ENCODE measurements at places on chromosomes 2 and 18.

DNA sequence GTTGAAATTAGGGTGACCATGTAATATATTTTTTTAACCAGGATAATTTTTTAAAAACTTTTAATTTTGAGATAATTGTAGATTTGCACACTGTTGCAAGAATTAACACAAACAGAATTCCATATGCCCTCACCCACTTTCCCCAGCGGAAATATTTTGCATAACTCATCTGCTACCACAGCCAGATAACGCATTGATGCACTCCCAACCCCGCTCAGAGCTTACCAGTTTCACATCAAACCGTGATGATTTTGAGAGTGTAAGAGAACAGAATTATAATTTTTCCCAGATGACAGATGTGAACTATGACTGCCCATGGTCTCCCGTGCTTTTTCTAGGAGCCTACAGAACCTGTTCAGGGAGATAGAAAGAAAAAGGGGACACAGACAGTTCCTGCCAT is 35.2 kb upstream of the LDLRAD4 start:
- DNase-seq = no peak

- DNase-seq = no peak
These were observed 33.8 kb downstream of the PID1 start for GRCh38 chr2:229237270-229237669.

GRCh38 chr2:192030289-192030688 is 164.4 kb downstream of the TMEFF2 start:
- no peak for DNase-seq

DNA sequence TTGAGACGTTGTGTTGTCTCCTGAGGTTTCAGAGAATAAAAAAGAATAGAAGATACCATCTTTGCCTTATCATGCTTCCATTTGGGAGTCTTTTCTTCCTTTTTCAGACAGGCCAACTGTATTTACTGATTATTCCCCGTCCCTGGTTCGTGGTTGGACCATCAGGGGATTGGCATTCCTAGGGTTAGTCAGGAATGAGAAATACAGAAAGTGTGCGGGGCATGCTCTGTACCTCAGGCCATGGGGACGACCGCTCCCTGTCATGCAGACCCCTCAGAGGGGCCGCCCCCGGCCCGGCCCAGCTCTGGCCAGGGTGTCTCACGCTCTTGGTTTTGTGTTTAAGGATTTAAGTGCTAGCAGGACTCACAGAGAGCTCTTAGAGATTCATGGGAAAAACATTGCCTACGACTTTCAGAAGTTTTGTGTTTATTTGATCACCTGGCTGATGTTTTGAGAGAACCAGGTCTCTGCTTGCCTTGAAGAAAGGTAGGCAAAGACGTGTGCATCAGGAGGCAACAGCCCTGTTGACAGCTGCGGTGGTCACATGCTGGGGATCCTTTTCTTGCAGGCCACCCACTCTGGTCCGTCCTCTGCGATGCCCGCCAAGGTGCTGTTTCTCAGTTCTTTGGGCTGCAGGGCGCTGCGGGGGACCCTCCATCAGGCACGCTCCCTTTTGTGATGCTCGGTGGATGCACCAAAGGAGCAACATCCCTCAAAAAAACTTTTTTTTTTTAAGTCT is 317.8 kb downstream of the AGAP1 start:
- DNase-seq = no peak

DNA sequence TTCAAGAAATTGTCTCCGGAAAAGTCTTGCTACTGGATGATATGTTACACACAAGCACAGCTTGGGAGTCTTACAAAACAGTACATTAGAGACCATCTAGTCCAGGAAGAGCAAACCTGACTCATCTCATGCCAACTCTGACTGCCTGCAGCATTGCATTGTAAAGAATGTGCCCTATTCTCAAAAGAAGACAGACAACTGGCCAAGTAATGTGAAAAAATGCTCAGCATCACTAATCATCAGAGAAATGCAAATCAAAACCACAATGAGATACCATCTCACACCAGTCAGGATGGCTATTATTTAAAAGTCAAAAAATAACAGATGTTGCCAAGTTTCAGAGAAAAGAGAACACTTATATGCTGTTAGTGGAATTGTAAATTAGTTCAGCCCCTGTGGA is 42.7 kb upstream of the GORASP2 start:
- no peak for DNase-seq

GRCh38 chr18:35193316-35193715 is 47.5 kb upstream of the ZNF397 start:
- no peak for DNase-seq

DNA sequence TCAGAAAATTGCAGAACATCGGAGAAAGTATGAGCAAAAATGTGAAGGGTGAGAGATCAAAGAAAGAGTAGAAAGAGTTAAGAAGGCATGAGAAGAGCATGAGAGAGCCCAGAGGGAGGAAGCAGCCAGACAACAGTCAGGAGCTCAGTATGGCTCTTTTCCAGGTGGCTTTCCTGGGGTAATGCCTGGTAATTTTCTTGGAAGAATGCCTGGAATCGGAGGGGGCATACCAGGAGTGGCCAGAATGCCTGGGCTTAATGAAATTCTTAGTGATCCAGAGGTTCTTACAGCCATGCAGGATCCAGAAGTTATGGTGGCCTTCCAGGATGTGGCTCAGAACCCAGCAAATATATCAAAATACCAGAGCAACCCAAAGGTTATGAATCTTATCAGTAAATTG is 271.8 kb upstream of the TFPI start:
- no peak for DNase-seq

- no peak for DNase-seq
These were observed 662.3 kb downstream of the IRS1 start for GRCh38 chr2:226137201-226137811.

DNA sequence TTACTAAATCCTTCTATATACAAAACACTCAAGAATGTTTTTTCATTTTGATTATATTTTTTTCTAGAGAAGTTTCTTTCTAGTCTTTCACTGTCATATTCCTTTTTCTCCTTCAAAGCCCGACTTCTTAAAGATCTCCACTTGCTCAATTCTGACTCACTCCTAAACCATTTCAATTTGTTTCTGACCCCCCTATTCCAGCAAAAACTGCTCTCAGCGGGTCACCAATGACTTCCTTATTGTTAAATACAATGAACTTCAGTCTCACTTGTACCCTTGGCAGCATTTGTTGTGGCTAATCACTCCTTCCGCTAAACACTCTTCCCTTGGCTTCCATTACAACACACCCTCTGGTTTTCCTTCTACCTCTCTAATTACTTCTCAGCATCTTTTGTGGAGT is 111.1 kb upstream of the RBBP8 start:
- no peak for DNase-seq

DNA sequence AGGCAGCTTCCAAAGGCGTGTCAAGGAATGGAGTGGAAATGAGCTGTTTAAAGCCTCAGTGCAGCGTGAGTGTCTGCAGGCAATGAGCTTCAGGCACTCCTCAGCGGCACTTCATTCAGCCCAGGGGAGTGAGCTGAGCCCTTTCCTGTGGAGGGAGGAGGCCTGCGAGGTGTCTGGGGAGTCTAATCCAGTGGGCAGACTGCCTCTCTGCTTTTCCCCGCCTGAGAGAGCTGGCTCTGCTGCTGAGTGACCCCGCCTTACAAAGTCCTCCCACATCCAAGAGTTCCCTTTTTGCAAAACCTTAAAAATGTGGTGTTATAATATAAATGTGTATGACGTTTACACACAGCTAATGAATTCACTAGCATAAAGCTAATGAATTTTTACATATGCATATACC is 7.0 kb upstream of the LDLRAD4 start:
- DNase-seq = no peak

- DNase-seq = no peak
These were observed 11.6 kb downstream of the ITGA4 start for GRCh38 chr2:181468811-181469210.

DNA sequence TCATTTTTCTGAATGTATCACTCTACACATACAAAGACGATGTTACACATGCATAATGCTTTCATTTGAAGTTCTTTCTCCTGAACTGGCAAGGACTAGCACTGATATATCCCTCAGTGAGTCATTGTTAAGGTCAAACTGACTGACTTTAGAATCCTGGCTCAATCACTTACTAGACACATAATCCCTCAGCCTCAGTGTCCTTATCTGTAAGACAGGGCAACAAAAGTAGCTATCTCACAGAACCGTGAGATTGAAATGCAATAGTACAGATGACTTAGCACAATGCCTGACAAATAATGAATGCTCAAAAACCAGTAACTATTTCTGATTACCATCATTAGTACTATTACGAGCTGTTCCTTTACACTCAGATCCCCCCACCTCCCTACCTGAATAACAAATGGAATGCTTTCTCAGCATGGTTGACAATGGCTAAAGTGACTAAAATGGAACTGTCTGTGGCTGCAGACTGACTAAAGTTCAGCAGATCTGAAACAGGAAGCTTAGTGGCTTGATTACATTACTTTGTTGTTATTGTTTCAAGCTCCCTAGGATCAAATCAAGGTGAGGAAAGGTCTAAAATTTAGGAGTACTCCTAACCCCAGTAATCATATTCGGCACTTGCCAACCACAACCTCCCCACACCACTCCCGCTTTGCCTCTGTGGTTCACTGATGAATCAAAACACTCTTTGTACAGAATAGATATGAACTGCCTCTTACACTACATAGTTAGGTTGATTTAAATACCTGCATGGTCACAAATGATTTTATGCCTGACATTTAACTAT is 35.8 kb upstream of the CACNB4 start:
- no peak for DNase-seq

DNA sequence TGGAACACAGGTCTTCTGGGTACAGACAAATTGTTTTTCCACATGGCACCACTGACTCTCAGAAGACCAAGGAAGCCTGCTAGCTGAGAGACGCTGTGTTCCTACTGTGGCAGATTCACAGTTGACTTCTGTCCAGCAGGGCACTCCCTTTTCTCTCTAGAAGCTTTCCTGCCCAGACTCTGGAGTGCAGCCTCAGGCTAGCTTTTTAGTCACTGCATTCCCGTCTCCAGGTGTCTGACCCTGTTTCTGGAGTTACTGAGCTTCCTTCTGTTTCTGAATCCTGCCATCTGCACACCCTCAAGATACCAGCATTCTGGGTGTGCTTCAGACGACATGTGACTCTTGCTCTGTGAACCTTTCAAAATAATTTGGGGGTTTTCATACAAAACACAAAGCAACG is 125.1 kb downstream of the TMEM200C start:
- DNase-seq = no peak

Data from renal cortex interstitium (tissue), 15 donors.